Activated naive CD4-positive, alpha-beta T cell treated with anti-CD3 and anti-CD28 coated beads, Interleukin-2, amount 10 ng/mL, durations not matched to agents 7 days and 5 days (primary cell): ENCODE measurements at places on chromosomes 12 and 14.
A peak's percentile ranks its signal among the peaks of the same experiment; 100 is the strongest.

DNA sequence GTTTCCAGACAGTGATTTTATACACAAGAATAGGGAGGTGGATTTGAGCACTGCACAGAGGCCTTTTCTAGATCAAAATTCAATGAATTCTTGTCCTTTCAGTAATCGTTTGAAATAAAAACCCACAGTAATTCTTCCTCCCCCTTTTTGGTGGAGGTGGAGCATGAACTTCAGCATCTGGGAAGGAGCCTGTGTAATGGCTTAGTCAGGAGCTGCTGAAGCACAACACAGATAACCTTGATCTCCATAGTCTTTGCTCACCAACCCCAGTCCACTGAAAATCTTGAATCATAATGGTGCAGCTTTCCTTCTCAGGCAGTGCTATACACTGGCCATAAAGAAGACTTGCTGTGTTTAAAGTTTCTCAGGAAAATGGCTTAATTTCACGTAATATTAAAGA is 6.4 kb upstream of the TBPL2 start:
- DNase-seq: no peak
- H3K4me1 ChIP-seq: no peaks in the 10 kb centered on the region
- H3K27ac ChIP-seq: no peak overlapping the region
- H3K27me3 ChIP-seq: no peaks in the 10 kb centered on the region

DNA sequence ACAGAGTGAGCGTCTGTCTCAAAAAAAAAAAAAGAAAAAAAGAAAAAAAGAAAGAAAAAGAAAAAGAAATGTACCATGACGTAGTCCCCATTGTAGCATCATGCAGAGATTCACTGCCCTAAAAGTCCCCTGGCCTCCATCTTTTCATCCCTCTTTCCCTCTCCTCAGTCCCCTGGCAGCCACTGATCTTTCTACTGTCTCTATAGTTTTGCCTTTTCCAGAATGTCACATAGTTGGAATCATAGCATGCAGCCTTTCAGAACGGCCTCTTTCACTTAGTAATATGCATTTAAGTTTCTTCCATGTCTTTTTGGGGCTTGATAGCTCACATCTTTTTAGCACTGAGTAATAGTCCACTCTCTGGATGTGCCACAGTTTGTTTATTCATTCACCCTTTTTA is 60.5 kb upstream of the NCOR2 start:
- no peak for DNase-seq
- H3K27ac ChIP-seq: peak overlapping the region; percentile 6
- H3K4me1 ChIP-seq: no peaks in the 10 kb centered on the region
- no peaks in the 10 kb centered on the region for H3K36me3 ChIP-seq
- peaks cover 9% of the 10 kb centered on the region for H3K27me3 ChIP-seq
- H3K4me3 ChIP-seq: no peak overlapping the region

GRCh38 chr12:82774666-82775065 is 88.0 kb downstream of the TMTC2 start:
- H3K4me1 ChIP-seq: no peaks in the 10 kb centered on the region
- H3K36me3 ChIP-seq: no peaks in the 10 kb centered on the region
- H3K27ac ChIP-seq: no peak overlapping the region
- H3K4me3 ChIP-seq: no peak overlapping the region
- DNase-seq: no peak

DNA sequence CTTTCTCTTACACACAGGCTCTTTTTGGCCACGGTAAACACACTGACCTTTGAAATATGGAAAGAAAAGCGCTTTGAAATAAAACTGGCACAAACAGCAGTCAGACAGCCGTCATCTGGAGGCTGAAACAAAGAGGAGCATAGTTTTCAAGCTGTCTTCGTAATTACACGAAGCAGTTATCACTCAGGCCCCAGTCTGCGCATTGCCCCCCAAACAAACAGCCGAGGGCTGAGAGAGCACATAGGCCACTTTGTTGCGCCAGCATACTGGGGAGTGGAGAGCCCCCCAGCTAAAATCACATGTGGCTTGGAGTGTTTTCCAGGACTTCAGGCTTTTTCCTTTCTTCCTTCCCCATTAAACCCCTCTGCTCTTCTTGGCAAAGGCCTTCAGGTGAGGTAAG is 142.9 kb upstream of the BTG1 start:
- peaks cover 1% of the 10 kb centered on the region for H3K36me3 ChIP-seq
- no peaks in the 10 kb centered on the region for H3K27me3 ChIP-seq
- H3K4me3 ChIP-seq: no peak overlapping the region
- DNase-seq: no peak
- no peak overlapping the region for H3K27ac ChIP-seq
- no peaks in the 10 kb centered on the region for H3K4me1 ChIP-seq

DNA sequence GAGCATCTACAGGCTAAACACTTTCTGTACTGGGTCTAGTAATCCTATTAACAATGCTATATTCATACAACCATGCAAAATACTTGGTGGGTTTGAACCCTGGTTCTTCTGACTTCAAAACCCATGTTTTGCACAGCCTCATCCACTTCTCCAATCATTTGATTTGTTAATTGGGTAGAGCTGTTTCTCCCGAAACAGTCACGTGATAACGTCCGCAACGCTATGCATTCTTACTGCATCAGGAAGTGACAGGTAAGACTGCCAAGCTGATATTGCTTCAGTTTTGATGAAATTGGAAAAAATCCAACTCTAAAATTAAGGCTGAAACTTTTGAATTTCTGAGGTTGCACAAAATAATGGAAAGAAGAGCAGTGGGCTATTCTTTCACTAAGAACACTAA is 30.4 kb upstream of the RNU6-7 start:
- no peak for DNase-seq
- no peaks in the 10 kb centered on the region for H3K4me1 ChIP-seq
- no peaks in the 10 kb centered on the region for H3K36me3 ChIP-seq
- no peaks in the 10 kb centered on the region for H3K27me3 ChIP-seq
- no peak overlapping the region for H3K27ac ChIP-seq

- no peak for DNase-seq
- peaks cover 81% of the 10 kb centered on the region for H3K36me3 ChIP-seq
- H3K4me3 ChIP-seq: peak overlapping the region; percentile 64
- H3K27ac ChIP-seq: peak overlapping the region; percentile 95
These were observed 72.3 kb upstream of the GPR68 start for GRCh38 chr14:91316761-91317160.

DNA sequence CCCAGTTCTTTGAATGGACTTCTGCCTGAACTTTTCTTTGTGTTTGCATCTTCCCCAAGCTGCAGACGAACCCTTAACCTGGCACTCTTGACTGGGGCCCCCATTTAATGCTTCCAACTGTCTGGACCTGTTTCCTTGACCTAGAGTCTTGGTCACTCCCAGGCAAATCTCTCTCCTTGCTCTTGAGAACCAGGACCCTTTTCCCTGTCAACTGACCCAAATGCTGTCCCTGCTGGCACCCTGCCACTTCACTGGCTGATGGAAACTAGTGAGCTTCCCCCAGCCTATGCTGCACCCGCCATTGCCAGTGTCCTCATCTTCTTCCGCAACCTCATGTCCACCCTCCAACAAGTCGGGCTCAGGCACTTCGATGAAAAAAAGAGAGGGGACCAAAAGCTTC is 79.5 kb downstream of the PRIMA1 start:
- no peak overlapping the region for H3K27ac ChIP-seq
- peaks cover 13% of the 10 kb centered on the region for H3K27me3 ChIP-seq
- H3K4me3 ChIP-seq: no peak overlapping the region
- H3K4me1 ChIP-seq: no peaks in the 10 kb centered on the region

DNA sequence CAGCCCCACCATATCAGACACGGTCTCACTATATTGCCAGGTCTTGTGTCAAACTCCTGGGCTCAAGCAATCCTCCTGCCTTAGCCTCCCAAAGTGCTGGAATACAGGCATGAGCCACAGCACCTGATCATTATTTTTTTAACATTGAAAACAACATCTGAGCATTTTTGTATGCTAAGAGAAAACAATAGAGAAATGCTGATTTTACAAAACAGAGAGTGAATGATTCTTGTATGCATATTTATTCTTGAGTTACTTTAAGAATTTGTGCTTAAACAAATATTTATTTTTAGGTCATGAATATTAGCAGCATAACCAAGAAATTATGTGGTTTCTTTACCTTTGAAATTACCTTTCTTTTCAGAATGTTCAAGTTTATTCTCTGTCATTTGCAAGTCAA is 81.8 kb upstream of the KITLG start:
- H3K4me3 ChIP-seq: no peak overlapping the region
- no peak for DNase-seq
- no peaks in the 10 kb centered on the region for H3K4me1 ChIP-seq
- no peaks in the 10 kb centered on the region for H3K27me3 ChIP-seq
- H3K36me3 ChIP-seq: no peaks in the 10 kb centered on the region

GRCh38 chr12:132270969-132271754 is 58.2 kb downstream of the GALNT9 start:
- no peak overlapping the region for H3K27ac ChIP-seq
- DNase-seq: no peak
- peaks cover 24% of the 10 kb centered on the region for H3K27me3 ChIP-seq

- H3K27me3 ChIP-seq: peaks cover 21% of the 10 kb centered on the region
- H3K27ac ChIP-seq: no peak overlapping the region
- no peaks in the 10 kb centered on the region for H3K36me3 ChIP-seq
- DNase-seq: no peak
These were observed 42.8 kb downstream of the PRMT8 start for GRCh38 chr12:3533703-3534386.
